ENCODE measurements at places on chromosomes 11 and 22.

- DNase-seq: no peak
Observed at GRCh38 chr22:45963821-45964220, 13.1 kb downstream of the WNT7B start.

DNA sequence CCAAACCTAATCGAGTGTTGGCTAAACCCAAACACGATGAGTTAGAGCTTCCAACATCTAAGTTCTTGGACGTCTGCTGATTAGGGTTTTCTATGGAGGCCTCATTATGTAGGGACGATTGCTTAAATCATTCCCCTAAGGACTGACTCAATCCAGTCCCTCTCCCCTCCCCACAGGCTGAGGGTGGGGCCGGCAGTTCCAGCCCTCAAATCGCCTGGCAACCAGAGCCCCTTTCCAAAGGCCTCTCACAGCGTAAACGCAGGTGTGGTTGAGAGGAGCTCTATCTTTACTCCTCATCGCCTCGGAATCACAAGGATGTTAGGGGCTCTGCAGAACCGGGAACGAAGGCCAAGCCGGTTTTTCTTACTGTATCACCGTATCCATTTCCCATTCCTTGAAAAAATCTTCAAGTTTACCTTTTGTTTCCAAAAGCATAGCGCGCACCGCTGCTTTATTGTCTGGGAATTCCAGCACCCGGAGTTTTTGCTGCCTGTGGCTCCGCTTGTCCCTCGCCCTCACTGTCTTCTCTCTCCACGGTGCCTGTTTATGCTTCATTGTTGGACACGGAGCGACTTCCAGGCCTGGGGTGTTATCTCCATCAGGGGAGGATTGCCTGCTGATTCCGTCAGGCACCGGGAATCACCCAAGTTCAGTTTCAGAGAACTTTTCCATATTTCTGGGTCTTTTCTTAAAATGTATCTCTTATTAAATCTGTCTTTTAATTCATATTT lies 13.8 kb upstream of the IFITM3 start:
- DNase-seq: no peak

- no peak for DNase-seq
Observed at GRCh38 chr11:57728829-57729228, 12.5 kb upstream of the SELENOH start.

GRCh38 chr22:47811971-47812370 lies 1049.5 kb downstream of the TBC1D22A start:
- DNase-seq: no peak

- no peak for DNase-seq
Observed at GRCh38 chr11:12149672-12150225, 39.4 kb downstream of the MICAL2 start.
